NCI-H524 (cell line): ENCODE measurements at places on chromosomes 5 and 9.

DNA sequence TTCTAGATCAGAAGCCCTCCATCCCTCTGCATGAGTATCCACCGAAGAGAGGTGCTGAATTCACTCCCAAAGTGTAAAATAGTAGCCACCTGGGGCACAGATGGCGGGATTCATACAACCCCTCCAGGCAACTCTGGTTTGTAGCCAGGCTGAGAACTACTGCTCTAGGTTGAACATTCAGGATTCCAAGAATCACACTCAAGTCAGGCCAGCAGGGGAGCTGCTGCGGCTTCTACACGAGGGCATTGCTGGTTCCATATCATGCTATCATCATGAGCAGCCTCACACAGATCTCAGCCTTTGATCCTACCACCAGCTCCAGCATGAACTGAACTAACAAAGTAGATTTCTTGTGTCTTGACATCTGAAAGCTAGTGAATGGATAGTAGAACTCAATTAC, 367.9 kb downstream of the DIRAS2 start:
- no peak for DNase-seq

DNA sequence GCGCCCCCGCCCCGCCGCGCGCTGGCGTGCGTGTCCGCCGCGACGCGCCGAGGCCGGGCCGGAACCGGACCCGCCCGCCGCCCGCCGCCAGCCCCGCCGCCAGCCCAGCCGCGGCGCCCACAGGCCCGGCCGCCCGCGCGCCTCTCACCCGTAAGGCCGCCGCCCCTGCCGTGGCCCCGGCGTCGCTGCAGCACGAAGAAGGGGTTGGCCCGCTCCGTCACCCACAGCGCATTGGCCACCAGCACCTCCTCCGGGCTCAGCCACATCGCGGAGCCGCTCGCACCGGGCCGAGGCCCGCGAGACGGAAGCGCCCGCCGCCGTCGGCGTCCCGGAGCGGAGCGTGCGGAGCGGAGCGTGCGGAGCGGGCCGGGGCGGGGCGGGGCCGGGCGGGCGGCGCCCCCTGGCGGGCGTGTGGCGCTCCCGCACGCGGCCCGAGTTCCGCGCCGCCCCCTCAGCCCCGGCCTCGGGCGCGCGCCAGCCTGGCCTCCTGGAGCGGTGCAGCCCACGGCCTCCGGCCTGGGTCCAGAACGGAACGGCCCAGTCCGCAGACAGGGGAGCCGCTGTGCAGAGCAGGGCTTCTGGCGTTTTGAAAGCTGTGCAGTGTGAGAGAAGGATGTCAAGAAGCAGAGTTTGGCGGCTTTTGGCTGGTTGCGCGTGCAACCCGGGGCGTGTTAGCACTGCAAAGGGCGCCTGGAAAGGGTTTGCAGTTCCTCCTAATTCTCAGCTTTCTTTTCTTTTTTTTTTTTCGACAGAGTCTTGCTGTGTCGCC, at the start of gene TBC1D9B:
Gene TBC1D9B (minus strand): TSS at position 342 of the 769 bp plus-strand sequence. CDS start 76 bp downstream, at position 266.
- DNase-seq, result no peak

DNA sequence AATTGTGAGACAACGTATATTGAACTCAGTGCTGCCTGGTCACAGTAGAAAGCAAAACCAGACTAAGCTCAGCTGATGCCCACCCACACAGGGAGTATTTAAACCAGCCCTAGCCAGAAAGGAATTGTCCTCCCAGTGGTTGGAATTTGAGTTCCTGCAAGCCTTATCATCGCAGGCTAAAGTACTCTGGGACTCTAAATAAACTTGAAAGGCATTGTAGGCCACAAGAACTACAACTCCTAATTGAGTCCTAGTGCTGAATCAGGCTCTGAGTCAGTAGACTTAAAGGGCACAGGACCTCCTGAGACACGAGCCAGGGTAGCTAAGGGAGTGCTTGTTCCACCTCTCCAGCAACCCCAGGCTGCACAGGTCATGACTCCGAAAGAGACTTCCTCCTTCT, 171.4 kb downstream of the MCTP1 start:
- DNase-seq, result no peak

DNA sequence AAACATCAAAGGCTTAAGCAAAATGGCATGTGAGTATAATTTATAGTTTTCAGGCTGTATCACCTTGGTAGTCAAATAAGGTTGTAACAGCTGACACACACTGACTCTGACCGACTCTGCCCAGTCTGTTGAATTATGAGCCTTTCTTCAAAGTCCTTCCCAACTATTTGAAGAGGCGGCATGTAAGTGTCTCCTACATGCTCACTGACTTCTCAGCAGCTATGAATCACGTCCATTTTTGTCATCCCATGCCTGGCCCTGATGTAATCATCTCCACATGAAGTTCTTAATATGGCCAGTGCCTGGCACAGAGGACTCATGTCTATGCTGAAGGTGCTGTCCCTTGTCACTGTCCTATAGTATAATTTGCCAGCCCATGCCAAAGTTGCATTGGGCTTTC, 5.1 kb upstream of the PTBP3 start:
- DNase-seq, result no peak

DNA sequence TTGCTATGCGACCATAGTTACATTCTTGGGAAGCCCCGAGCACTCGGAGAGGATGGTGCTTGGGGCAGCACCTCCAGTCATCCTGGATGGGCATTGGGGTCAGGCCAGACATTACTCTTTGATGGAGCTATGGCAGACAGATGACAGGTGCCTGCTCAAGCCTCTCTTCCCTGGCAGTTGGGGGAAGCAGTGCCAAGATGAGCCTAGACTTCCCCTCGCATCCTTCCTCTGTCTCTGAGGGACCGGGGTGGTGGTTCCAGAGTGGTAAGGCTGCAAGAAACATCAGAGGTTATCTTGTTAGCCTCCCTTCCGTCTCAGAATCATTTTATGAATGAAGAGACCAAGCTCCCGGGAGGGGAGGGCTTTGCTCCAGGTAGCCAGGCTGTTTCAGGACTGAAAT, 2.8 kb upstream of the HMCN2 start:
- no peak for DNase-seq

- DNase-seq, result no peak
Observed at GRCh38 chr5:109803854-109804253, 114.1 kb downstream of the MAN2A1 start.

- DNase-seq, result no peak
Observed at GRCh38 chr5:86837610-86838009, 219.9 kb downstream of the COX7C start.

GRCh38 chr9:112867275-112867991, 23.2 kb downstream of the SLC46A2 start:
- no peak for DNase-seq

DNA sequence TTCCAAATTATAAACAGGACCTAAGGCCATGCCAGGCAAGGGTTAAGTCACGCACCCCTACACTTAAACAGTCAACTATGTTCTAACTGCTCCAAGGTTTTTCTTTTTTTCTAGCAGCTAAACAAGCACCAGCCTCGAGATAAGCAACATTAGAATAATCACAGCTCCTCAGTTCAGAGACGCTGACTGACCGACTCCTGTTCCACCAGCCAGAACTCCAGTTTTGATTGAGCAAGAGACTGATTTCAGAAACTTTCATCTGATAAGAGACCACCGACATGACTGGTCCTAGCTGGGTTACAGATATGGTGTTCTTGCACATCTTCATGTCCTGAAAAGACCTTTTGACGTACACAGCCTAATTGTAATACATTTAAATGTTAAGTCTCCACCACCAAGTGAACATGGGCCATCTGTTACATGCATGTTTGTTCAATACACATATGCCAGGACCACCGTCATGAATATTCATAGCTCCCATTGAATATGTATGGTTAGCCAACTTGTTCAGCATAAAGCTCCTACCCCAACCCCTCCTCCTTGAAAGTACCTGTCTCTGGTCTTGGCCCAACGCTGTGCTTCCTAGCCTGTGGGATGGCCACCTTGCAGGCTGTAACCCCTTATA, 23.7 kb upstream of the OTULINL start:
- peak; percentile 95 for DNase-seq

DNA sequence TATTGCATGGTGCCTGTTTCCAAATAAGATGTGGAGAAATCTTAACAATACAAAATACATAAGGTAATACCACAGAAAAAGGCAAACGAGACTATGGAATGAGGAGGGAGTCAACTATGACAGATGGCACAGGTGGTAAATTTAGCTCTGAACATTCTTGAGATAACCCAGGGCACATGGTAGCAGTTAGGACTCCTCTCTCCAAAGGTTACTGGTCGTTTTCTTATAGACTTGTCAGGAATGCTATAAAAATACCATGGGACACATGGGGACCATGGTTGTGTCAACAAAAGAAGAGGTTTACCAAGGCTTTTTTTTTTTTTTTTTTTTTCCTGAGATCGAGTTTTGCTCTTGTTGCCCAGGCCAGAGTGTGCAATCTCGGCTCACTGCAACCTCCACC, 209.4 kb upstream of the RFX3 start:
- no peak for DNase-seq

GRCh38 chr9:118419676-118420075, 715.5 kb downstream of the TLR4 start:
- no peak for DNase-seq

- no peak for DNase-seq
Observed at GRCh38 chr5:74254257-74254656, 386.3 kb downstream of the ENC1 start.

- no peak for DNase-seq
Observed at GRCh38 chr5:146399481-146399880, 47.7 kb upstream of the TCERG1 start.

- DNase-seq, result peak; percentile 60
Observed at GRCh38 chr5:1011226-1011631, 2.6 kb downstream of the NKD2 start.

- DNase-seq, result no peak
Observed at GRCh38 chr9:78188594-78188993, 47.3 kb upstream of the CEP78 start.

- no peak for DNase-seq
Observed at GRCh38 chr9:121206516-121207370, 5.1 kb upstream of the RAB14 start.

DNA sequence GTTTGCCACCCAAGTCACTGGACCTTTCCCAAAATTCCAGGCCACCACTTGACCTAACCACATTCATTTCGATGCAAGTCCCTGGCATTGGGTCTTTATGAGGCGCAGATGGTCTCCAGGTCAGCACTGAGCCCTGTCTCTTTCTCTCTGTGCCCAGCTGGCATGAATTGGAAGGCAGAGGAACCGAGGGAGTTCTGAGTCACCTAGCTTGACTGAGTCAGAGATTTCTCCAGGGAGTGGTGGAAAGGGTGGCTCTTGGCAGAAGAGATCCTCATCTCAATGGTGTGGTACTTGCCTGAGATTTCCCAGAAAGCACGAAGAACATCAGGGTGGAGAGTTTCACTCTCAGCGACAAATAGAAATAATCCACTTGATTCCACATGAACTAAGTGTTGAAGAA, 43.8 kb downstream of the WDR36 start:
- no peak for DNase-seq

DNA sequence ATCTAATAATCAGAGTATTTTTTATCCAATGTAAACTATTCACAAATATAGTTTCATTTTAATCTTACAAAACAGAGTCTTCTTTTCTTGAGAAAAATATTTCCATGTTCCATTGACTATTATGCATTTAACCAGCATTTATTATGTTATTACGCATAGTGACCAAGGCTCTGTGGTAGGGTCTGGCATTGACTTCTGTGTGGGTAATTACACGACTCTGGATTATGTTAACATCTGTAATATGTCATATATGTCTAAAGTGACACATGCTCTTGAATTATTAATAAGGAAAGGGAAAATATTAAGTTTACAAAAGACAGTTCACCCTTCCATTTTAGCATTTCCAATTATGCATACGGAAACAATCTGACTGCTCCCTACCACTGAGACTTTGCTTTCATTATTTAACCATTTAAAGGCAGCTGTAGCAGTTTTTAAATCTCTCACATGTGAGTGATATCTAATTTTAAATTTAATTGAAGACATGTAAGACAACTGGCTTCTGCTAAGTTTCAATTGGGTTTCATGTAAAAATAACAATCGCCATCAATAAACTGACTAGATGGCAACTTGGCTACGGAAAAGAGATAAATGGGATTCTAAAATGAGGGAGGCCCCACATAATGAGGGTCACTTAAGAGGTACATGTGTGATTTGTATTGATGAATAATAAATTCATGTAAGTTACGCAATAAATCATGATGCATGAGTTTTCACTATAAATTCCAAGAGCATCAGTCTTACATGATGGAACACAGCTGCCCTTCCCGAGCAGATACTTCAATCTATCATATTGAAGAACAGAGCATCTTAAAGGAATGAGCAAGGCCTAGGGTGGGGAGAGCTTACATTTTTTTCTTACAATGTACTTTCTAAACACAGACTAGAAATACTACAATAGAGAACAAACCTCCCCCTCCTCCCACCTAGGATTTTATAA, 1056.8 kb downstream of the MAT2B start:
- no peak for DNase-seq

DNA sequence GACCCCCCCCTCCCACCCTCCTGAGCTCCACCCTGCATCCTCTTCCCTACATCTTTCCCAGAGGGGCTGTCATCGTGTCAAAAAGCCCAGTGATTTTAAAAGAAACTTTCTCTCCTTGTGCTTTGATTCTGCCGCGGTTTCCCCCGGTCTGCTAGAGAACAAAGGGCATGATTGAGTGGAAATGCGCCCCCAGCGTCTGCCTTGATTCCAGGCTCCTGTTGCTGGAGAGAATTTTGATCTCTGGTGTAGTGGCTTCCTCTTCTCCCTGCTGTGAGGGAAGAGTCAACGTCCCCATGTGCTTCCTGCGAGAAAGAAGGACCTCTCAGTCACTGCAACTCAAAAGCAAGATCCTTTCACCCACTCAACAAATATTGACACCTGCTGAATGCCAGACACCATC, 61.9 kb upstream of the RAPGEF1 start:
- no peak for DNase-seq

DNA sequence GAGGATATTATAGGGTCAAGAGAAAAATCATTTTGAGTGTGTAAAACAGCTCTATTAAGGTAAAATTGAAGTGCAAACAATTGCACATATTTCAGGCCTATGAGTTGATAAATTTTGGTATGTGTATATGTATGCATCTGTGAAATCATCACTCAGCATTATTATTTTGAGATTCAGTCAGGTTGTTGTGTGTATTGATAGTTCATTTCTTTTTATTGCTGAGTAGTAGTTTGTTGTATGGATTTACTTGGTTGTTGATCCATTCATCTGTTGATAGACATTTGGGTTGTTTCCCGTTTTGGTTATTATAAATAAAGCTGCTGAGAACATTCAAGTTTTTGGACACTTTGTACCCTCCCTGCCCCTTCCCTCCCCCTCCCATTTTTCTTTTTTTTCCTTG, 50.3 kb downstream of the RAB24 start:
- DNase-seq, result no peak

DNA sequence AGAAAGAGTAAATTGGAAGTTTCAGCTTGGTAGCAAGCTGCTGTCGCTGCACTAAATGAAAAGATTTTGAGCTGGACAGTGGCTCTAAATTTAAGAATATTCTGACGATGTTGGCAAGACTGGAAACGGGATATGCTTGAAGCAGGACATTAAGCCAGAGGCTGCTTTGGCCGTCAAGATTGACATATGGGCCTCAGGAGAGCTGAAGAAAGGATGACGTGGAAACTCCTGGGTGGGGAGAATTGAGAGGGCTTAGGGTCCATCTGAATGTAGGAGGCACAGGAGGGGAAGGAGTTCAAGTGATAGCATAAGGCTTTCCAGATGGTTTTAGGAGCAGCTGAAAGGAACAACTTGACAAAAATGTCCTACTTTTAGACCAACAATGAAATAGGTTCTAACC, 108.9 kb downstream of the PAPPA start:
- peak; percentile 93 for DNase-seq

- peak; percentile 47 for DNase-seq
Observed at GRCh38 chr5:62268234-62268633, 37.8 kb upstream of the KIF2A start.
